Urinary bladder (tissue), 4 donors: ENCODE measurements at places on chromosomes 7 and 10. TPM values are rescaled to one million over a fixed set of nuclear protein-coding genes. Genes with fewer than 3 reads are reported as not detected.

The TWNK gene
- total RNA-seq: 3.2 TPM

GRCh38 chr7:106418526-106418925 lies 133.7 kb upstream of the NAMPT start:
- DNase-seq: no peak

DNA sequence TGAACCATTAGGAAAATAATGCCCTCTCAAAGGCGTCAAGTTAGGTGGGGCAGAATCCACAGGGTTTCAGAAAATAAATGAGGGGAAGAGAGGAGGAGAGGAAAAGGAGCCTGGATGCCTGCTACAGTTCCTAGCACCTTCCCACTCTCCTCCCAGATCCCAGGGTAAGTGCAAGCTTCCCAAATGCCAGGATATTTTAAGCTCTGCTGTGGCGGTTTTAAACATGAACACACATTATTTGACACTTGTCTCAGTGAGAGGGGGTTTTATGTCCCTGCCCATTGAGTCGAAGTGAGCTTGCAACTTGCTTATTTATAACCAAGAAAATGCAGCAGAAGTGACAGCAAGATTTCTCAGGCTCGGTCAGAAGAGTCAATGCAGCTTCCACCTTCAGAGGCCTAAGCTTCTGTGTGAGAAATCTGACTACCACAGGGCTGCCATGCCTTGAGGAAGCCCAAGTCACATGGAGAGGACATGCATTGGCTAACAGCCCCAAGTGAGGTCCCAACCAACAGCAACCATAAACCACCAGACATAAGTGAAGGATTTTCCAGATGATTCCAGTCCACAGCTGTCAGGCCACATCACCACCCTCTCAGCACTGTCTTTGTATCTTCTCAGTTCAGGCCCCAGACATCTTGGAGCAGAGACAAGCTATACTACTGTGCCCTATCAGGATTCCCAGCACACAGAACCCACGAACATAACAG lies 17.9 kb upstream of the BMPER start:
- no peak for DNase-seq

- DNase-seq: no peak
Measured at GRCh38 chr7:156675721-156676120, 35.1 kb downstream of the RNF32 start.

- no peak for DNase-seq
Measured at GRCh38 chr7:27031289-27032172, 64.3 kb downstream of the HOXA1 start.

The VSTM2A gene
- 19.9 TPM for total RNA-seq

DNA sequence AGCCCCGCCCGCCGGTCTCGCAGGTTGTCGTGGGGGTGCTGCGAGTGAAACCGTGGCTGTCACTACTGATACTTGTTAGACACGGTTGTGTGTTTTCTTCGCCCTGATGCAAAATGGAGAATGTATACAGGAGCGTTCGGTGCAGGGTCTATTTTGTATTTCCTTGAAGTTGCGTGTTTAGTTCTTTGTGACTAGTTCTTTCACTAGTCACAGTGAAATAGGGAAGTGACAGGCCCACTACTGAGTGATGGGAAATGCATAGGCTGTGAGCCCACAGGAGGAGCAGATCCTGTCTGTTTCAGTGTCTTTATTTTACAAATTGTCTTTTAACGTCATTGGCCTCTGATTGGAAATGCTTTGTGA lies 675 bp downstream of the ABRAXAS2 start:
- no peak for DNase-seq

- no peak for DNase-seq
Measured at GRCh38 chr10:7199152-7199760, 211.6 kb downstream of the SFMBT2 start.

GRCh38 chr10:116403740-116404250 lies 23.9 kb upstream of the PNLIPRP3 start:
- no peak for DNase-seq

The NEUROG3 gene
- not detected for total RNA-seq

The NEBL gene
- 28.4 TPM for total RNA-seq

- no peak for DNase-seq
Measured at GRCh38 chr7:123594813-123595241, 6.8 kb upstream of the ASB15 start.

GRCh38 chr10:98924526-98924925 lies 311.1 kb downstream of the HPSE2 start:
- no peak for DNase-seq

- no peak for DNase-seq
Measured at GRCh38 chr10:13340626-13341376, 7.3 kb downstream of the SEPHS1 start.

The PRKG1 gene
- total RNA-seq: 126 TPM
